ENCODE measurements at places on chromosomes 6 and 20.

DNA sequence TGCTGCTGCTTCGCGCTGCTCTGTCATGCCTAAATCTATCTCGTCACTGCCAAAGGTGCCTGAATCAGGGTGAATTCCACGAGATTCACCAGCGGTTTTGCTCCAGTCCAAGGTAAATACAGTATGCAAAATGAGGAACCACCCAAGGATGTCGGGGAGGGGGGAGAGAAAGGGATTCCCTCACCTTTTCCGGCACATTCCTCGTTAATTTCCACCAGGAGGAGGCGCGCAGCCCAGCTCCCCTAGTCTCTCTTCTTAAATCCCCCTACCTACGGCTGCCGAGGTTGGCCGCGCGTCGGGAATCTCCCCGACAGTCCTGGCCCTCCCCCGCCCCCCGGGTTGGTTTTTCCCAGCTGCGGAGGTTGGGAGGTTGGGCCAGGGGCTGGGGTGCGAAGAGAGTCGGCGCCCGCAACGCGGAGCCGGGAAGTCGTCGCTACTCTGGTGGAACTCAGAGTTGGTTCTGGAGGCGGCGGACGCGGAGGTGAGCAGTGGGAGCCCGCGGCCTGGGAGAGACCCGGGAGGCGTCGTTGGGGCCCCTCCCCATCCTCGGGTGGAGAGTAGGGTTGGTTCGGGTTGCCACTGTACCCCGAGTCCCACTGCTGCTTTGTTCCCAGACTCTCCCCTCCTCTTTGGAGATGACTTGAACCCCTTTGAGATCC lies at the start of gene TPBG:
TSS of gene TPBG (plus strand) at position 390 of the 659 bp plus-strand sequence. CDS start 1,145 bp downstream, outside the sequence.
- peak; percentile 30 for DNase-seq

DNA sequence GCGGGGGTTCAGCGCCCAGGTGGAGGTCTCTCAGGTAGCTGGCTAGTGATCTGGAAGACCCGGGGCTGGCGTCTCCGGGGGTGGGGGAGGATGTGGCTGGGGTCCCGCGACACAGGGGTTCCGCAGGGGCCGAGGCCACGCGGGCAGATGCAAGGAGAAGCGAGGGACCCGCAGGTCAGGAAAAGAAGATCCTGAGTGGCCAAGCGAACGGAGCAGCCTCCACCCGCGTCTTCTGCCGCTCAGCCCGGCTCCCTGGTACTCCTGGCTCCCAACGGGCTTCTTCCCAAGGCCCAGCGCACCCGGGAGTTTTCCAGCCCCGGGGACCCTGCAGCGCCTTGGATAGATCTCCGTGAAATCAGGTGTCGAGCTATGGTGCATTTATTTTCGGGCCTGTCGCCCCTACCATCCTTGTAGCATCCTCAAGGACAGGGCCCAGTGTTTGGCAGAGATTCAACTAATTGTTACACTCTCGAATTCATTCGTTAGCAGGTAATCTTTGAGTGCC lies 682 bp upstream of the CHD6 start:
- no peak for DNase-seq

- no peak for DNase-seq
These were observed 12.1 kb downstream of the ANKRD60 start for GRCh38 chr20:58216334-58216733.

- no peak for DNase-seq
These were observed 721.1 kb downstream of the TENT5A start for GRCh38 chr6:81031416-81031815.

- no peak for DNase-seq
These were observed 57.2 kb downstream of the CHD6 start for GRCh38 chr20:41560970-41561369.

DNA sequence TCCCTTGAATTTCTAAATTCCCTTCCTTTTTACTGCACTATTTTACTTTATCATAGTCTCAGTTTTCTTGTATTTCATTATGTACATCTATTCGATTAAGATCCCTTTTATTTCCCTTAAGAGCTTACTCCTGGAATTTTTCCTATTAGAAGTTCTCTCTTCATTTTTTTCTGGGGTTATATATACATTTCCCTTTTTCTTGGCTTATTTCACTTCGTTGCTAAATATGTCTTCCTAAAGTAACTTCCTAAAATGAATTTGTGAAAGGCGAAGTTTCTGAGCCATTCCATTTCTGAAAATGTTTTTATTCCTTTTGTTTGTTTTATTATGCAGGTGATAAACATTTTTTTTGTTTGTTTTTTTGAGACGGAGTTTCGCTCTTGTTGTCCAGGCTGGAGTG lies 5.9 kb upstream of the CD109 start:
- no peak for DNase-seq

DNA sequence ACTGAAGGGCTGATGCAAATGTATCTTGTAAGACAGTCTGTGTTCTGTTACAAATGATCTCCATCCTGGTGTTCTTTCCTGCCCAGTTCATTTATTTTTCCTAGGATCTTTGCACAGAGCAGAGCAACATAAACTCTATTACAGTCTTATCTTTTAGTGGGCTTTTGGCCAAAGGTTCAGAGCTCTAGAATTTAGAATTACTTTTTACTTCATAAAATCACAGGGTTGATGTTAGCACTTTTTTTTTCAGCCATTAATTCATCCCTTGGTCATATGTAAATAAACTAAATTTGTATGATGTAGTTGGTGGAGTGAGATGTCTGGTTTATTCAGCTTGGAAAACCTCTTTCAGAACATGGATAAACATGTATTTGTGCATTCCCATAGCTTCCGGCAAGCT lies 181.9 kb downstream of the ZFAND3 start:
- DNase-seq, result no peak

DNA sequence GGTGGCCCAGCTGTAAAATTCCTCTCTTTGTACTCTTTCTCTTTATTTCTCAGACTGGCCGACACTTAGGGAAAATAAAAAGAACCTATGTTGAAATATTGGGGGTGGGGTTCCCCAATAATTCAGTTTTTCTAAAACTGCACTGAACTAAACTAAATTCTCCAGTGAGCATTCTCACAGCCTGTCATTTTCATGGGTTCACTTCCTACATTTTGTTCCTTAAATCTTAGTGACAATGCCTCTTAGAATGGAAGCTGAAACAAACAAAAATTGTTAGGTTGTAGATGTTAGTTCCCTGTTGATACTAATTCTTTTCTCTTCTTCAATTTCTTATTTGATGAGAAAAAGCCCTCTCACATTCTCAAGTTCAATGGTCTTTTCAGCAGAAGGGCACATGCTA lies 35.8 kb upstream of the IFNGR1 start:
- no peak for DNase-seq

DNA sequence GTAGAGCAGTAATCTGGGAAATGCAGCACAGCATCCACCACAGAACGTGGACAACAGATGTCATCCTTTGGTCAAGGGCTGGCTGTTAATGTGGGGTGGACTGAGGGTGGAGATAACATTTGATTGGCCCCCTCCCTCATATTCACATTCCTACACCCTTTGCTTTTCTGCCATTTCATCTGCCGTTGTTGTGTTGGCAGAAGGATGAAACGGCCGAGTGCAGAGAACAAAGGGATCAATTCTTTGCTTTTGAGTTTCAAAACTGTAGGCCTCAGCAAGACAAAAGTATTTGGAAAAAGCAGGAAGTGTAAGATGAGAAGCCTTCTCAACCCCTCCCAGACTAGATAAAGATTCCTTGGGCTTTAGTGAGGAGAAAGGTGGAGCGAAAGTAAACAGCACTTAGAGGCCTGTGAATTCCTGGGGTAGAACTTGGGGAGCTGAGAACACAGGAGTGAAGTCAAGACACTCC lies 74.2 kb upstream of the PHIP start:
- no peak for DNase-seq

- no peak for DNase-seq
These were observed 8.7 kb downstream of the HLA-DPA1 start for GRCh38 chr6:33064723-33065122.

DNA sequence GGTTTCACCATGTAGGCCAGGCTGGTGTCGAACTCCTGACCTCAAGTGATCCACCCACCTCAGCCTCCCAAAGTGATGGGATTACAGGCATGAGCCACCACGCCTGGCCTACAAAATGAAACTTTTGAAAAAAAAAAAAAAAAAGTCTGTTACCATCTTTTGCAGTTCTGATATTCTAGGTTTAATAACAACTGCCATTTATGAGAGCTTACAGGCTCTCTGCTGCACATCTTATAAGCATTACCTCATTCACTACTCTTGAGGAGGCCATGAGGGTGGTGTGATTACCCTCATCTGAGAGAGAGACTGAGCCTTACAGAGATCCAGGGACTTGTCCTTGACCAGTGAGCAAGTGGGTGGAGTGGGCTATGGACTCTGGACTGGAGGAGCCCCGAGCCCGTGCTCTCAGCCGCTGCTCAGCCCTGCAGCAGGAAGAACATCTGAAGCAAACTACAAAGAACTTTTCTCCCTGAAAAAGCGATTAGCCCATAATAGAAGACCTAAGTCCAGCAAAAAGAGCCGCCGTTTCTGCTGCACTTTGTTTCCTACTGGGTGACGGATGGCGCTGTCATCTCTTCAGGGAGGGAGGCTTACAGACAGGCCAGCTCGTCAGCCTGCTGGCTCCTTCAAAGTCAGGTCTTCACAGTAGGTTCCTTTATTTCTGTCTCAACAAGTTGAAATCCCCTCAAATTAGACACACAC lies 119.8 kb upstream of the AKAP12 start:
- peak; percentile 55 for DNase-seq

GRCh38 chr6:145814035-145814500 lies 527 bp downstream of the FBXO30 start:
- DNase-seq, result peak; percentile 87

DNA sequence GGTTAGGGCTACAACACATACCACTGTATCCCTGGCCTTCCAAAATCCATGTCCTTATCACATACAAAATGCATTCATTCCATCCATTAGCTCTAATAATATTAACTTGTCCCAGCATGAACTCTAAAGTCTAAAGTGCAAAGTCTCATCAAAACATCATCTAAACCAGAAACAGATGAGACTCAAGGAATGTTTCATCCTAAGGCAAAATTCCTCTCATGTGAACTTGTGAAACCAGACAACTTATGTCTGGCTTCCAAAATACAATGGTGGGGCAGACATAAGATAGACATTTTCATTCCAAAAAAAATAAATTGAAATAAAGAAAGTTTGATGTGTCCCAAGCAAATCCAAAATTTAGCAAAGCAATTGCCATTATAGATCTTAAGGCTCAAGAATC lies 257.4 kb downstream of the HTR1B start:
- no peak for DNase-seq

GRCh38 chr6:152975204-152975915 lies 7.5 kb downstream of the FBXO5 start:
- no peak for DNase-seq

DNA sequence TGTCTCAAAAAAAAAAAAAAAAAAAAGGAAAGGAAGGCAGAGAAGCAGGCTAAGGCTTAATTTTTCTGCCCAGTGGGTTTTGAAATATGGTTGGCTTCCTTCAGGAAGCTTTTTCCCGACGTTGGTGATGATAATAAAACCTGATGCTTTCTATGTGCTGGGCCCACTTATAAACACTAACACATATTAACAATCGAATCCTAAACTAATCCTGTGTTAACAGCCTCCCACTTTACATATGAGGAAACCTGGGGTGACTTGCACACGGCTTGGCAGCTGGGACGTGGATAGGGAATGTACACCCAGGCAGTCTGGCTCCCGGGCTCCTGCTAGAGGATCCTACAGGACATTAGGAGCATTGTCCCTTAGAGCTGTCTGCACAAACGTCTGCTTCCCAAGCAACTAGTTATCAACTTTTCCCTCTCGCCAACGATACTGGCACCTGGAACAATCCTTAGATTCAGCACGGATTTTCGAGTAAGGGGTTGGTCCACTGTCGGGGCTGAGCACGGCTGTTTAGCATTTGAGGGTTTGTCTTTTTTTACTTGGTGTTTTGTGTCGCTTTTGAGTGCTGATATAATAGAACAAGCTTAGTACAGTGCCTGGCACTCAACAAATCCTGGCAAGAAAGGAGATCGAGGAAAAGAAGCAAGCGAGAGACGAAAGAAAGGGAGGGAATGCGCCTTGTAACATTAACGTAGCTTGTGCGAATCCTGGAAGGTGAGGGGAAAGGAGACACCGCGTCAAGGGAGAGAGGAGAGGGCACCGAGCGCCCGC lies 622 bp upstream of the KIZ start:
- peak; percentile 37 for DNase-seq

GRCh38 chr20:44532259-44532980 lies 10.6 kb upstream of the SERINC3 start:
- no peak for DNase-seq

- no peak for DNase-seq
These were observed 333.4 kb upstream of the CHD6 start for GRCh38 chr20:41951615-41952014.

DNA sequence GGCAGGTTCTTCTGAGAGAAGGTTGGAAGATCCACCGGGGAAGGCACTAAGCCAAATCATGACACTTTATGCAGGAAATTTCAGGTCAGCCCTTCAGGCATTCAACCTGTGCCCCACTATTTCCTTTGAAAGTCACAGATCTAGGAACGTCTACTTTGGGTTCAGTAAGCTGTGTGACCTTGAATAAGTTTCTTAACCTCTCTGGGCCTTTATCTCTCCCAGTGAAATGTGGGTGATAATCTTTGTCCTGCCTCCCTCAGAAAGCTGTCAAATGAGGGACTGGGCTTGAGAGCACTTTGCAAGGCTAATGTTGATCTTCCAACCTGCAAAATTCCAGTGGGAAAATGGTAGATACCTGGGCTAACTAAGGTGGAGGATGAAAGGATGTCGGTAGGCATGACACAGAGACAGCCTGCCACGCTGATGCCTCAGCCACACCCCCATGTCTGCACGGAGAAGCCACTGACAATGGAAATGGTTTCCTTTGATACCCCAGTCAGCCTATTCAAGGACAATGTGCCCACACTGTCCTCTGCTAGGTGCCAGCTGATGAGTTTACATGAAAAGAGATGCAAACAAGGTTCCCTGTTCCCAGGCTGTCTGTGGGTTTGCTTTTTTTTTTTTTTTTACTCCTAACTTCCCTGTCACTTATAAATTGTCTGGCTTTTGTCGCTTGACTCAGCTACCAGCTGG lies 9.3 kb downstream of the BNIP5 start:
- DNase-seq, result no peak

- DNase-seq, result no peak
These were observed 12.8 kb downstream of the DLL1 start for GRCh38 chr6:170277893-170278742.

- no peak for DNase-seq
These were observed 34.7 kb upstream of the STX16 start for GRCh38 chr20:58616411-58616810.

DNA sequence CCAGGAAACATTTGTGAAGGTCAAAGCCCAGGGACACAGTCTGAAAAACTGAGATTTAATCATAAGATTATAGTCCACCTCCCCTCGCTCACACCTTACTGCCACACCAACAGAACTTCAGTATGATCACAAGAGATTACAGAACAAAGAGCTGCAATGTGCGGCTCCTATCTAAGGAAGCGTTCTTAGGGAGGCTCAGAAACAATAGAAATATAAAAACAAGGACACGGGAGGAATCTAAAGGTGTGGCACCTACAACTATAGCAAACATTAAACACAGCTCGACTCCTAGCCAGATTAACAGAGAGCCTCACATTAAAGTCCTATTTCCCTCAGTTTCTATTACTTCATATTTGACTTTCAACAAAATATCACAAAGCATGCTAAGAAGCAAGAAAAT lies 40.4 kb upstream of the THEMIS start:
- no peak for DNase-seq

Measured in NCI-H1417 (cell line).